Glomerular endothelial cell (primary cell): ENCODE measurements at places on chromosomes 13 and 19. TPM values are rescaled to one million over a fixed set of nuclear protein-coding genes. Genes with fewer than 3 reads are reported as not detected.

Gene SYT3
- 0.53 and 0.82 TPM in 2 replicates for total RNA-seq

Gene ZIC2
- total RNA-seq = not detected in 2 replicates

Gene SLC46A3
- total RNA-seq = 17.2 and 25.5 TPM in 2 replicates

Gene HPN
- not detected in 2 replicates for total RNA-seq

Gene TMPRSS9
- not detected in 2 replicates for total RNA-seq

Gene KCNC3
- 0.64 TPM in 1 of 2 replicates, not detected in the other for total RNA-seq

Gene TMED1
- total RNA-seq = 50.2 and 50.7 TPM in 2 replicates

Gene DENND1C
- total RNA-seq = 0.10 TPM in 1 of 2 replicates, not detected in the other
